ENCODE measurements at places on chromosomes 3 and 15.
A peak's percentile ranks its signal among the peaks of the same experiment; 100 is the strongest.

- no peak for DNase-seq
Measured at GRCh38 chr15:66641485-66642315, 60.3 kb upstream of the SMAD6 start.

GRCh38 chr15:76345880-76346668 is 9.5 kb downstream of the ISL2 start:
- DNase-seq, result no peak

- no peak for DNase-seq
Measured at GRCh38 chr3:188830893-188831292, 340.9 kb upstream of the TPRG1 start.

DNA sequence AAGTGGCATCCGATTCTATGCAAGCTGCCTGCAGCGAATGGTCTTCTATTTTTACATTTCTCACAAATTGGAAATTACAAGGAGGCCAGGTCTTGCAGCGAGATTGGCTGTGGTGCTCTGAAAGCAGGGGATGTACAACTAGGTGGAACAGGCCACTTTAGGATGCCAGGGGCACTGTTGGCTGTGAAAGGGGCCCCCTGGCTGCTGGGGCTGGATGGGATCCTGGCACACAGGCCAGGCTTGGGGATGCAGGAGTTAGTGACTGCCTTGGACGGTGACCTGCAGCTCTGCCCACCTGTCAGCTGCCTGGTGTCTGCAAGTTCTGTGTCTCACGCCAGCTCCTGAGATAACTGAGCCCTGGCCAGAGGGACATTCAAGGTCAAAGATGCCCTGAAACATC is 4.6 kb downstream of the SLC6A1 start:
- DNase-seq, result no peak

- no peak for DNase-seq
Measured at GRCh38 chr3:189849262-189849661, 218.1 kb downstream of the TP63 start.

- DNase-seq, result no peak
Measured at GRCh38 chr15:40270246-40270995, 12.4 kb downstream of the ANKRD63 start.

- DNase-seq, result no peak
Measured at GRCh38 chr3:143166376-143166775, 46.8 kb downstream of the CHST2 start.

DNA sequence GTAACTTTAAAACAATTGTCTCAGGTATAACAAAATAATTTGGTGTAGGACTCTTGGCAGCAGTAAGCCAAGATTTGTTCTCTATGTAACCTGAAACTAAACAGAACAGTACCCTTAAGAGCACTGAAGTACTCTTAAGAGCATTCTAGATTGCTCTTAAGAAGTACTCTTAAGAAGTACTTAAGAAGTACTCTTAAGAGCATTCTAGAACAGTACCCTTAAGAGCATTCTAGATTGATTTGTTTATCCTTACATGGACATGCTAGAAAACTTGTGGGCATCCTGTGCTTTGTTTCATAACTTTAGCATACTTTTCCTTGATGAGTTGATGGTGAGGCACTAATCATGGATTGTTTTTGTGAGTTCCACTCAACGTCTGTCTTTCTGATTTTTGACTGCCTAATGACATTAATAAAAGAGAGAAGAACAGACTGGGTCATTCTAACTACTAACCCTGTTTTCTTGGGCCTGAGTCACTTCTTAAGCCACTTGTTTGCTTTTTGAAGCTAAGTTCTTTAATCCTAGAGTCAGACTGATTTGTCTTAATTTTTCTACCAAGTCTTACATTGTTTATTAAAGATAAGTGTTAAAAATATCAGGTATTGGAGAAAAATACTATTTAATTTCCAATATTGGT is 57.2 kb upstream of the UTS2B start:
- DNase-seq, result no peak

GRCh38 chr3:50192689-50193141 is 1.3 kb downstream of the GNAT1 start:
- DNase-seq, result peak; percentile 83

GRCh38 chr15:61390138-61390537 is 161.0 kb upstream of the RORA start:
- DNase-seq, result no peak

GRCh38 chr3:25818335-25818734 is 28.4 kb downstream of the OXSM start:
- no peak for DNase-seq

DNA sequence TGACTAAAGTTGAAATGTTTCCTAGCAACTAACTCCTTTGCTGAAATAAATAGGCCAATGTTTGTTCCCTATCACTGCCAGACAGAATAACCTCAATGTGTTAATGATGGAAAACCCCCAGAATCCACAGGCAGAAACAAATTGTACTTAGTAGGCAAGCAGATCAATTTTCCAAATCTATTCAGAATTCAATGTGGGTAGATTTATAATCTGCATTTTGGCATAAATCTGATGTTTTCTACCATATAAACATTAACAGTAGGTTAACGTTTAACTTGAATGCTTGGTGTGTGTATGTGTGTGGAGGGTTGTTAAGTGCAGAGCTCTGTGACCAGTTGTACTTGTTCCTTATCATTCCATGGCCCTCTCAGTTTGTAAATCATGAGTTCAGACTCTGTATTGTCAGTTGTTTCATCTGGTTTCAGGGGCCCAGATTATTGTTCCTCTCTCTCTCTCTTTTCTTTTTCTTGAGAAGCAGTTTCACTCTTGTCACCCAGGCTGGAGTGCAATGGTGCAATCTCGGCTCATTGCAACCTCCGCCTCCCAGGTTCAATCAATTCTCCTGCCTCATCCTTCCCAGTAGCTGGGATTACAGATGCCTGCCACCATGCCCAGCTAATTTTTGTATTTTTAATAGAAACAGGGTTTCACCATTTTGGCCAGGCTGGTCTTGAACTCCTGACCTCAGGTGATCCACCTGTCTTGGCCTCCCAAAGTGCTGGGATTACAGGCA is 32.8 kb downstream of the PLSCR1 start:
- no peak for DNase-seq

GRCh38 chr3:96083610-96084009 is 730.8 kb upstream of the EPHA6 start:
- no peak for DNase-seq

- no peak for DNase-seq
Measured at GRCh38 chr3:170346481-170347392, 10.8 kb upstream of the SKIL start.

GRCh38 chr3:59759298-59760031 is 709.6 kb upstream of the CFAP20DC start:
- DNase-seq, result no peak

DNA sequence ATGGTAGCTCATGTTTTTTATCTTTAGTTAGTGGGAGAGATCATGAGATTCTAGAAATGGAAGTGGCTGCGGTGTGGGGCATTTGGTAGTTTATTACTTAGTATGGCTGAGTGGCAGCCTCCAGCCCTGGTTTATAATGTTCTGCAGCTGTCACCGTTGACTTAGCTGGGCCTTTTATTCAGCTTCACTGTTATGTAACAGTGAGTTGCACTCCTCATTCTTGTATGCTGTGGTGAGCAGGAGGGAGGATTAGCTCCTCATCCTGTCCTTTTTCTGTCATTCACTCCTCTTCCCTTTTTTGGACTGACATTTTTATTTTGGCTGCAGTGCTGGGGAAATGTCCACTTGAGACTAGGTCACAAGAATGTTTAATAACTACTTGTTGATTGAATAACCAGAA is 29.5 kb downstream of the RAD54L2 start:
- no peak for DNase-seq

DNA sequence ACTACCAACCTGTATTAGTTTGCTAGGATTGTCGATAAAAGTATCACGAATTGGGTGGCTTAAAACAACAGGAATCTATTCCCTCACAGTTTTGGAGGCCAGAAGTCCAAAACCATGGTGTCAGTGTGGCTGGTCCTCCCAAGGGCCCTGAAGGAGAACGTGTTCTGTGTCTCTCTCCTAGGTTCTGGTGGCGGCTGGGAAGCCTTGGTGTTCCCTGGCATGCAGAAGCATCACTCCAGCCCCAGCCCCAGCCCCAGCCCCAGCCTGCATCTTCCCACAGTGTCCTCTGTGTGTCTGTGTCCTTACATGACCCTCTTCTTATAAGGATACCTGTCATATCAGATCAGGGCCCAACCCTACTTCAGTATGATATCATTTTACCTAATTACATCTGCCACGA is 272.5 kb upstream of the LYSMD4 start:
- no peak for DNase-seq

- DNase-seq, result no peak
Measured at GRCh38 chr3:114143817-114144216, 35.0 kb downstream of the DRD3 start.

Measured in T-helper 9 cell (primary cell).